ENCODE measurements at places on chromosomes 13 and 19.
A peak's percentile ranks its signal among the peaks of the same experiment; 100 is the strongest.

GRCh38 chr13:112134391-112135075, 67.6 kb downstream of the SOX1 start:
- no peak for DNase-seq

- peak; percentile 81 for DNase-seq
Measured at GRCh38 chr19:31140717-31141116, 208.5 kb downstream of the TSHZ3 start.

DNA sequence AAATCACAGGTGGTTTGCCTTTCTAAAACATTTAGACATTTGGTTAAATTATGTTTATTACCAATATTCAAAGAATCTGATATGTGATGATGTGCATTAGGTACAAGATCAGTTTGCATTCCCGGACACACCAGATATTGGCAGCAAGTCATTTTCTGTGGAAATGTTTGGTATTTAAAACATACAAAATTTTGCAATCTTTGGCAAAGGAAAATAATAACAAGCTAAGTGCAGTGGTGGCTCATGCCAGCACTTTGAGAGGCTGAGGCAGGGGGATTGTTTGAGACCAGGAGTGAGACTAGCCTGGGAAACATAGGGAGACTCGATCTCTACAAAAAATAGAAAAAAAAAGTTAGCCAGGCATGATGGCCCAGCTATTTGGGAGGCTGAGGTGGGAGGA, 29.1 kb upstream of the TSC22D1 start:
- no peak for DNase-seq

DNA sequence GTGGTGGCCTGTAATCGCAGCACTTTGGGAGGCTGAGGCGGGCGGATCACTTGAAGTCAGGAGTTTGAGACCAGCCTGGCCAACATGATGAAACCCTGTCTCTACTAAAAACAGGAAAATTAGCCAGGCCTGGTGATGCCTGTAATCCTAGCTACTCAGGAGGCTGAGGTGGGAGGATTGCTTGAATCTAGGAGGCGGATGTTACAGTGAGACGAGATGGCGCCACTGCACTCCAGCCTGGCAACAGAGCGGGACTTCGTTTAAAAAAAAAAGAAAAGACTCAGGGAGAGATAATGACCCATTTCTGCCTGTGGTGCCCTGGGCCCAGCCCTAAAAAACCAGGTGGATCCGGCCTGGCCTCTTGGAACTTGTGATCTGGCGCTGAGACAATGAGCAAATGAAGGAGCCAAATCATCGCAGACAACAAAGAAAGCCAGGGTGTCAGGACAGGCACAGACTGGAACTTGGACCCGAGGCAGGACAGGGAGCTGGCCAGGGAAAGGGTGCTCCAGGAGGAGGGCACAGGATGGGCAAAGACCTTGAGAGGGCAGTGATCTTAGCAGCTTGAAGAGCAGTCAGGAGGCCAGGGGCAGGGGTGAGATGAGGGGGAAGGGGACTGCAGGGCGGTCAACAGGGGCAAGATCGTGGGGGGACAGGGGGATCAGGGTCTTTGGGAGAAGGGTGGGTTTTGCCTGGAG, 962 bp upstream of the JAK3 start:
- DNase-seq, result no peak

DNA sequence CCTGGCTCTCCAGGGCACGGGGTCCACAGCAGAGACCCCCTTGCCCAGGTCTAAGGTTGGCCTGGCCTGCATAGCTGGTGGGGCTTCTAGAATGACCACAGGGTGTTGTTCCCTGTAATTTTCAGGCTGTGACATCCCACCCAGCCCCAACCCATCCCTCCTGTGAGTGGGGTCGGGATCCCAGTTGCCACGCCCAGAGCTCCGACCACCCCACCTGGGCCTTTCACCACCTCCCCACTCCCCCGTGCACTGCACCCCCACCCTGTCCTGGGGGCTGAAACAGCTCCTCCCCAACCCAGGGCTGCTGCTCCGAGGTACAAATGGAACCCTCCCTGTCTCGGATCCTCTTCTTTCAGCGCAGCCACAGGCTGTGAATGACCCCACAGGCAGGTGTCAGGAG, 8.4 kb upstream of the SLC7A10 start:
- DNase-seq, result no peak

DNA sequence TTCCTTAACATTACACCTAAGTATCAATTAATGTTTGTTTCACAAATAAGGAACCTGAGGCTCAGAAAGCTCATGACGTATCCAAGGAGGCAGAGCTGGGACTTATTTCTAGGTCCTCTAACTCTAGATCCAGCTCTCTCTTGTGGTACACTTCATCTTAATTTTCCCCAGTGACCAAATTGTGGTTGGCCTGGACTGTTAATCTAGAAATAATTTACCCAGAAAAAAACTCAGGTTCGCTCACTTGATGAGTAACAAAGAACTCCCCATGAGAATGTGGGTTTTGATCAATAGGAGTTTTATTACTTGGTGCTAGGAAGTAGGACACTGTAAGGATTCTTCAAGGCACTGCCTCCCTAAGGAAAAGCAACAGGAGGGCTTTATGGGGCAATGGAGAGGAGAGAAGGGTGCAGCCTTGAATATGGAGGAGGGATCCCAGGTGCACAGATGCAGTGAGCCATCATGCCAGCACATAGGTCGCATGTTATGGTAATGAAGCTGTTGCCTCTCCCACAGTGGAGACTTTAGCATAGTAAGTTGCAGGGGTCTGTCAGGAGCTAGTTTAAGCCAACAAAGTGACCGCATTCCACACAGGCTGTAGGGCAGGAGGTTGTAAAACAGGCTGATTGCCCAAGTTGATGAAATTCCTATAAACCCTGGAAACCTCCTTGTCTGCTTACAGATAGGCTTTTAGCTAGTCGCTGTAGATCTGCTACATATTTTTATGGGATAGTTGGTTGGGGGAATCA, 14.7 kb downstream of the RAP2A start:
- DNase-seq, result no peak

GRCh38 chr13:41130356-41130755, 2.2 kb downstream of the KBTBD6 start:
- DNase-seq, result no peak

DNA sequence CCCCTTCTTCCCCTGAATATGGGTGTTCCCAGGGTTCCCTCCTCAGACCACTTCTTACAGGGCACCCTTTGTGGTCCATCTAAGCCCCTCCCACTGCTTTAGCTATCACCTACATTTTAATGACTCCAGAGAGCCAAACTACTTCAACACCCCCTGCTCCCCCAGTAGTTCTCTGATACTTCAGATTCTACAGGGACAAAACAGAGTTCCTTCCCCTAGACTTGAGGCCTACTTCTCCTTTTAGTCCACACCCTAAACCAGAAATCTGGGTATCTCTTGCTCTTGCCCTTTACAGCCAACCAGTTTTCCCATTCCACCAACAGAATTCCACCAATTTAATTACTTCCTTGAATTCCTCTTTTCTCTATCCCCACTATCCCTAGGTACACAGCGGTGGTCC, 107.2 kb downstream of the KCNRG start:
- no peak for DNase-seq

DNA sequence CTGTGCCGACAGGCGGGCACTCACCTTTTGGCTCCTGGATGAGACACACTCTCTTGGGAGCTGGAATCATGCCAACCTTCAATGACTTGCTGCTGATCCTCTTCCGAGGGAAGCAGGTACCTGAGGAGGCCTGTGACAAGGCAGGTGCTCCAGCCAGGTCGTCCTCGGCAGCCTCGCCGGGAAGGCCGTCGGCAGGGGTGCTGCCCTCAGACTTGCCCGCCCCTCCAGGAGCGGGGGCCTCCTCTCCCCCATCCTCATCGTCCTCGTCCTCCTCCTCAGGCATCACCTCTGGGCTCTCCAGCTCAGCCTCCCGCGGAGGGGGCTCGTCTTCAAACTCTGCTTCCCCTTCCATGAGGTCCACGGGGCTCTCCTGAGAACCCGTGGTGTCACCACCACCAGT, 29.2 kb downstream of the SUGP2 start:
- no peak for DNase-seq

DNA sequence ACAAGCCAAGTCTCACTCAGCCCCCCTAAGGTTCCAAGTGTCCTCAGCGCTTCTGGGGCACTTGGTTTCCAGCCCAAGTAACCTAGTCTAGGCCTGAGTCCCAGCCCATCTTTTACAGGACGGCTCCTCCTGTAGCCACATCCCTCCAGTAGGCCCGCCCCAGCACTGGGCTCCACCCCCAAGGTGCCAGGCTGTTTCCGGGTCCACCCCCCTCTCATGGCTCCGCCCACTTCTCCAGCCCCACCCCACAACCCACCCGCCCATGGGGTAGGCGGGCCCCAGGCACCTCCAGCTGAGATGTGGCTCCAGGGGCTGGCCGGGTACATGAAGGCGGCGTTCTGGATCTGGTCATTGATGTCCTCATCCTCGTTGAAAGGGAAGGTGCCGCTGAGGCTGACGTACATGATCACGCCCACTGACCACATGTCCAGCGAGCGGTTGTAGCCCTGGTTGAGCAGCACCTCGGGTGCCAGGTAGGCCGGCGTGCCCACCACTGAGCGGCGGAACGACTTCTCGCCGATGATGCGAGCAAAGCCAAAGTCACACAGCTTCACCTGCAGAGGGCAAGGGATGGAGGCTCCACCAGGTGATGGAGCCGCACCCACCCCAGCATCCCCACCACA, 17.2 kb upstream of the DACT3 start:
- DNase-seq, result peak; percentile 24

DNA sequence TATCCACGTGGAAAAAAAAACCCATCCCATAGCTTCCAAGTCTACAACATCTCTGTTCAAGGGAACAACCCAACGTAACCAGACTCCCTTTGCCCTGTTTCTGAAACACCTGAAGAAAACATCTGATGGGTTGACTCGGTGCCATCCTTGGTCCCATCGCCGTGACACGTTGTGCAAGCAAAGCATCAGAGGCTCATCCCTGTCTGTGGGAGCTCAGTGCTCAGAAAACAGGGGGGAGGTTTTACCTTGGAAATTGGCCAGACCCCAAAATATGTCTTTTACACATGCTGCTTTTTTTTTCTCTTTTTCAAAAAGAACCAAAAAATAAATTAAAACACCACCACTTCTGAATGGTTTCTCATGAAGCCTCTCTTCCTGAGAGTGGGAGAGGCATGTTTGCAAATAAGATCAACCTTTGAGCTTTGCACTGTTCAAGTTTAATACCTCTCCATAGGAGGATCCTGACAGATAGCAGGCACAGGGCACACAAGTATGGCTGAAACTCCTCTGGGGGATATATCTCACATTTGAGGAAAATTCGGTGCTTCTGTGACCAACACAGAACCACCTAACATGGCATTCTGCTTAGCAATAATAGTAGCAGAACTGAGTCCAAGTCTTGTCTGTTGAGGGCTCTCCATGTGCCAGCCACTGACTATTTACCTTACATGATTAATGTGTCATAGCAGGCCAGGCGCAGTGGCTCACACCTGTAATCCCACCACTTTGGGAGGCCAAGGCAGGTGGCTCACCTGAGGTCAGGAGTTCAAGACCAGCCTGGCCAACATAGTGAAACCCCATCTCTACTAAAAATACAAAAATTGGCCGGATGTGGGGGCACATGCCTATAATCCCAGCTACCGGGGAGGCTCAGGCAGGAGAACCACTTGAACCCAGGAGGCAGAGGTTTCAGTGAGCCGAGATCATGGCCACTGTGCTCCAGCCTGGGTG, 7.0 kb upstream of the PVR start:
- DNase-seq, result no peak

DNA sequence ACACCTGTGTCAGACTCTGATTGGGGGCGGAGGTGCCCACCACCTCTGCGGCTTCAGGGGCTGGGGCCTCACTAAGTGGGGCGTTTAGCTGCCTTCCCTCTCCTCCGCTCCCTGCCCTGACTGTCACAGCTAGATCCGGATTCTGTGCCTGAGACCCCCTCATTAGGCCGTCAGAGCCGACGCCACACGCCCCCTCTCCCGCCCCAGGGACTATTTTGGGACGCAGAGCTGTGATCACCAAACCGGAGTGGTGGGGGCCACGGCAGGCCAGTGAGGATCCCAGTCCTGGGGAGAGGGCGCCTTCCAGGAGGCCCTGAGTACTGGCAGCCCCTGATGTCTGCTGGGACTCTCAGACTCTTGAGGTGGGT, 762 bp downstream of the KANK3 start:
- DNase-seq, result no peak

- no peak for DNase-seq
Measured at GRCh38 chr19:17321655-17322489, 12.5 kb downstream of the DDA1 start.

GRCh38 chr19:3386447-3387234, 20.3 kb downstream of the NFIC start:
- DNase-seq, result no peak

DNA sequence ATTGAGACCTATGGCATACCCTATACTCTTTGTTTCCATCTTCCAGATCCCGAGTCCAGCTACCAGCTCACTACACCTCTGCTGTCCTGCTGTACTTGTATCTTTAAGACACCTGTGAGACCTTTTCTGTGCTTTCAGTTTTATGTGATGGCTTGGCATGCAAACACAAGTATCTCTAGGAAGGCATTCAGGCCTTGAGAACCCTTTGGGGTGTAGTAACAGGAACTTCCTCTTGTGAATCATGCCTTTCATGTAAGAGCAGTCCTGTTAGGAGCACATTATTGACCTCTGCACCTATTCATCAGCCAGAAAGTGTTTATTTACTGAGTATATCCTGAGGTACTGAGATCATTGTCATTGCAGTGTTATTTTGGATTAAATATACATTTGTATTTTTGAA, 87.0 kb upstream of the HTR2A start:
- DNase-seq, result no peak

- DNase-seq, result no peak
Measured at GRCh38 chr13:110311443-110312338, 4.6 kb downstream of the COL4A2 start.

GRCh38 chr13:109900320-109900719, 113.9 kb upstream of the IRS2 start:
- no peak for DNase-seq

DNA sequence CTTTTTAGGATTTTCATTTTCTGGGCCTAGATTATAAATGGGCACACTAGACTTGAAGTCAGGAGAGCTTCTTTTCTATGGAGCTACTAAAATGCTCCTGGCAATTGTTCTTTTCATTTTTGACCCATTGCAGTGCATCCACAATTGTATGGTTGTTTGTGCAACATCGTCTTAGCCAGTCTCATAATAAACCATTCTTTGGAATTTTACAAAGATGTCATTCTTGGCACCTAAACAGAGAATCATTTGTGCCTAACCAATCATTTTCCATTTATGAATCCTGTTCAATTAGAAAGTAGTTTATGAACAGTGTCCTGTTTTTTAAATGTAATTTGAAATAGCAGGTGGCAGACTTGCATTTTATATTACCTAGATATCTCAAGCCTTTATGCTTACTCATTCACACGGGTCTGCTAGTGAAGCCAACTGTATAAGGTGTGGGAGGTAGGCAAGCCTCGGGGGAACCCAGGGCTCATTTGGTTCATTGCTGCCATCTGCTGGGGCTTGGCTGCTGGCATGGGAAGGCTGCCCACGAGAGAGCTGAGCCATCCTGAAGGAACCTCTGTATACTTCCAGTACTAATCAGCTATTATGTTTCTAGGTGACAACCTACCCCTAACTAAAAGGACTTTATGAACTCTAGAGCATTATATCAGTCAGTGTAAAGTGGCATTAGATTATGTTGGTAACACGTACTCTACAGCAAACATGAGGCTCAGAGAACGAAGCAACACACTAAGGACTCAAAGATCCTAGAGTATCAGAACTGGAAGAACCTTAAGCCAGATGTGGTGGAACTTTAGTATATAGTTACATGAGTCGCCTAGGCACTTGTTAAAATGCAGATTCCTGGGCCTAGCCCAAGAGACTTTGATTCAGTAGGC, 60.0 kb downstream of the TPT1 start:
- peak; percentile 66 for DNase-seq

- no peak for DNase-seq
Measured at GRCh38 chr19:10919352-10920287, 8.8 kb downstream of the YIPF2 start.

GRCh38 chr19:57559008-57559403, 657 bp downstream of the ZNF550 start:
- DNase-seq, result peak; percentile 8

Measured in fibroblast of skin of scalp (primary cell).